ENCODE measurements at places on chromosomes 6 and 20.

- DNase-seq: no peak
Measured at GRCh38 chr6:42970871-42971612, 7.9 kb downstream of the PEX6 start.

DNA sequence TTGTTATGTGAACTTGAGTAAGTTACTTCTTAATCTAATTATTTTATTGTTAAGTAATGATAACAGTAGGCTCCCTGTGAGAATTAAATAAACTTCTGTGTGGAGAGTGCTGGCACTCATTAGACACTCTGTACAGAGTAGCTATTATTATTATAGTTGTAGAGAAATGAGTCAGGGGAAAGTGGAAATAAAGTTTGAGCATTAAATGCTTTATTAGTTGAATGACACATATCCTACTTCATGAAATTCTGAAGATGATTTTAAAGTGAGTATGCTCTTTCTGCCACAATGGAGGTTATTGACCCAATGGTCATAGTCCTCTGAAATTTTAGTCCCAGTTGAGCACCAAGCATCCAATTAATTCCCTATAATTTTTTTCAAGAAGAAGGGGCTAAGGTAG lies 5.9 kb downstream of the ECI2 start:
- no peak for DNase-seq

- DNase-seq: no peak
Measured at GRCh38 chr20:12049125-12049524, 131.4 kb downstream of the BTBD3 start.

GRCh38 chr6:17470202-17470937 lies 77.0 kb downstream of the CAP2 start:
- DNase-seq: no peak

- no peak for DNase-seq
Measured at GRCh38 chr6:105514306-105514705, 111.4 kb upstream of the PREP start.

GRCh38 chr6:24840187-24840586 lies 41.5 kb upstream of the ARMH2 start:
- no peak for DNase-seq

DNA sequence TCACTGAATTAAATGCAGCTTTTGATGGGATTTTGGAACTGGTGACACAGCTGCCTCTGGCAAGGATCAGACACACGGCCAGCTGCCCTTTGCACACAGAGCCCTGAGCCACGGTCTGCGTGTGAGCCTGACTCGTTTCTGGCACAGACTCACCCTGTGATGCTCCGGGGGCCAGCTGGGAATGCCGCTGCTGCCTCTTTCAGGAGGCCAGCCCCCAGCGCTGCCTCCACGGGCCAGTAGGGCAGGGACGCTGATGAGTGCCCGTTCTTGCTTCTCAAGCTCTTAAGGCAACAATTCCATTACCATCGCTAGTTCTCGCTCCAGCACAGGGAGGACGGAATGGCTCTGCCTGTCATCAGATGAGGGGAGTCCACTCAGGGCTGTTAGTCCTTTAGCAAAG lies 61.6 kb downstream of the IRF4 start:
- no peak for DNase-seq

GRCh38 chr6:12608874-12609273 lies 107.7 kb upstream of the PHACTR1 start:
- DNase-seq: no peak

DNA sequence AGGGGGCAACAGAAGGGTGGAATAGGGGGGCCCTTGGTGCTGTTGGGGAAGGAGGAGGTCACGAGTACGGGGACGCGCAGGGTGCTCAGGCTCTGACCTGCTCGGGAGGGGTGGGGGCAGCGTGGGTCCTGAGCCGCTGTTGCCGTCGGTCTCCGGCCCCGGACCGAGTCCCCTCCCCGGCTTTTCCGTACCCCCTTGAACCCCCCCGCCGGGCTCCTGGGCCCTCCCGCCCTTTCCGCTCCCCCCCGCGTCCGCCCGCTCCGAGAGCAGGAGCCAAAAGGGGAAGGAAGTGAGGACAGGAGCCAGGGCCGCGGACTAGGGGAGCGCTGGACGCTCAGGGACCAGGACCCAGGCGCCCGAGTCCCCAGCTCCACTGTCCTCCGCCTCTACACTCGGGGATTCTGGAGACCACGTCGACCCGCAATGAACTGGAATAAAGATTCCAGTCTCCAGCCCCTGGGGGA lies at the start of gene RGL2:
TSS of gene RGL2 (minus strand) at position 170 of the 464 bp plus-strand sequence. CDS start 332 bp downstream, outside the sequence.
- no peak for DNase-seq

DNA sequence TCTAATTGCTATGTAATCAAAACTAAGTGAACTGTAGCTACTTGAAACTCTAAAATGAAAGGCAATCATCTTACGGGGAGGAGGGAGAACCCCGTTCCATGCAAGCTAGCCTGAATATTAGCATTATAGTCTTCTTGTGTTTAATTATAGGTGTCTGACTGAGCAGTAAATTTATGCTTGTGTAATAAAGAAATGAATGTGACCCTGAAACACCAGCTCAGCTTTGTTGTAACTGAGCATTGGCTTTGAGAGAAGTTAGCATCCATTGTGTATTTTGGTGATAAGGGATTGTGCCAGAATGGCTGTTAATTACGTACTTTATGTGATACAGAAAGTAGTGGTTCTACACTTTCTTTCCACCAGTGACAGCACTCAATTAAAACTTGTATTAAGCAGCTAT lies 86.9 kb downstream of the QKI start:
- DNase-seq: no peak

DNA sequence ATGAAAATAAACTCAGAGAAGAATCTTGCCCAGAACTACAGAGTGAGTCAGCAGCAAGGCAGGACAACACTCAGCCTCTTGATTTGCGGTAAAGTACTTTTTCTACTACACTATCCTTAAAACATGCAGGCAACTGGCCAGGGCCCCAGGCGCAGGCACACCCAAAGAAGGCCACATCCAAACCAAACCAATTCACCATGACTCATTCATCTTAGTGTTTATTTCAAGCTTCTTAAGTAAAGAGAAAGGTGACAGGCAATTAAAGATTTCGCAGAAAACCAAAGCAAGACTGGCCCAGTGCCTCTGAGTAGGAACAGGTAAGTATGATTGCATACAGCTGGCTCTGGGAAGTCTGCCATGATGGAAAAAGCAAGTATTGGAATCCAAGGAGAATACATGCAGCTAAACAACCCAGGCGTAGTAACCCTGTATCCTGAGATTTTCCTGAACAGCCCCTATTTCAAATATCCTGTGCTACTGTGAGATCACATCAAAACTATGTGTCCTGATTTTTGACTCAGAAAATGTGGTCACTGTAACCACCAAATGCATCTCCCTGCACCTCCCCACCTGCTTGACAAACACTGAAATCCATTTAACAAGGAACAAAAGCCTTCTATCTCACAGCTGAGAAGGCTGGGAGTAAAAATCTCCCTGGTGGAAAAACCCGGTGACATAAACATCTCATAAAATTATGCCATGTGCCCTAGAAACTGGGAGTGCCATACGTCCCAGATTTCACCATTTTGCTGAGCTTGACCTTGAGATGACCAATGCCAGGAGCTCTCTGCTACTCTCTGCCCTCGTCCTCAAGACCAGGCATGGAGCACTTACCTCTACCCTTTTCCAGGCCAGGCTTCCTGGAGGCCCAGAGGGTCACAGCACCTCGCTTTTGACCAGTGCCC lies 12.4 kb downstream of the WFDC3 start:
- no peak for DNase-seq

- DNase-seq: no peak
Measured at GRCh38 chr6:3398755-3399696, 57.8 kb downstream of the SLC22A23 start.

DNA sequence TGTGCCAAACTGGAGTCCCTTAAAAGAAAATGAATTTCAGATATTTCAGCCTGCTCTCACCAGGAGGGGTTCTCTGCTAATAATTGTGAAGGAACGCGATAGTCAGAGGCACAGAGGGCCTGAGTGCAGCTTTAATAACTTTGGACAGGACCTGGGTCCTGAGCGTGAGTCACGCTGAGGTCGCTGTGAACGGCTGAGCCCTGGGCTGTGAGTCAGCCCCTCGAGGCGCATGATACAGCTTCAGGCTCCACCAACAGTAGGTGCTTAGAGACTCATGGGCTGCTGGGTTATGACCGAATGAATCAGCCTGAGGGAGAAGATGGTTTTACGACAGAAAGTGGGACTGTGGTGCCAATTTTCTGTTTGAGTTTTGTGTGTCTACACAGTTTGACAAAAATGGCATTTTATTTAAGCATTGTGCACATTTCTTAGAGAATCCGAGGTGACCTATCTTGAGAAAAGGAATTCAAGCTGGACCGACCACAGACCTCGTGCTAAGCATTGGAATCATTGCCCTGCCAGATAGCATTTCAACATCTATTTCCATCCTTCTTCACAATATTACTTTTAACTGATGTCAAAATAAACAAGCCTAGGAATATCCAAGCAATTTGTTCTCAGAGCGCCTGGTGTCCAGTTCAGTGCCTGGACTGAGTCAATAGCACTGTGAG lies 183.0 kb downstream of the THBS2 start:
- no peak for DNase-seq

- DNase-seq: no peak
Measured at GRCh38 chr6:42232035-42232434, 14.4 kb upstream of the MRPS10 start.

GRCh38 chr6:97040355-97040860 lies 115.9 kb downstream of the KLHL32 start:
- DNase-seq: no peak

DNA sequence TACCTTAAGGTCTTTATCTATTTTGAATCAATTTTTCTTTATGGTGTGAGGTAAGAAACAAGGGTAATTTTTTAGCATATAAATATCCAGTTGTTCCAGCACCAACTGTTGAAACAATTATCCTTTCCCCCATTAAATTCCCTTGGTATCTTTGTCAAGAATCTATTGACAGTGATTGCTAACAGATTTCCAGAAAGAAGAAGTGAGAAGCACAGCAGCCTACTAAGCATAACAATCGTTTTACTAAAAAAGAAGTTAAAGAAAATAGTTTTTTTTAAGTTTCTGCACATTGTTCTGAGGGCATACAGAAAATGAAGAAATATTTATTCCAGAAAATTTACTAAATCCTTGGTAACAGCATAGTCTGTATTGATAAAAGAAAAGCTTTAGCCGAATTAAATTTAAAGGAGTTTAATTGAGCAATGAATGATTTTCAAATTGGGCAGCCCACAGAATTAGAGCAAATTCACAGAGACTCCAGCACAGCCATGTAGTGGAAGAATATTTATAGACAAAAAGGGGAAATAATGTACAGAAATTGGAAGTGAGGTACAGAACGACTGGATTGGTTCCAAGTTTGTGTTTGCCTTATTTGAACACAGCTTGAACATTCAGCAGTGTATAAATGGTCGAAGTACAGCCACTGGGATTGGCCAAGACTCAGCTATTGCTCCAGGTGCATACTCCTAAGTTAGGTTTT lies 97.9 kb upstream of the UST start:
- DNase-seq: no peak

GRCh38 chr20:13928901-13929300 lies 61.5 kb downstream of the SEL1L2 start:
- no peak for DNase-seq

DNA sequence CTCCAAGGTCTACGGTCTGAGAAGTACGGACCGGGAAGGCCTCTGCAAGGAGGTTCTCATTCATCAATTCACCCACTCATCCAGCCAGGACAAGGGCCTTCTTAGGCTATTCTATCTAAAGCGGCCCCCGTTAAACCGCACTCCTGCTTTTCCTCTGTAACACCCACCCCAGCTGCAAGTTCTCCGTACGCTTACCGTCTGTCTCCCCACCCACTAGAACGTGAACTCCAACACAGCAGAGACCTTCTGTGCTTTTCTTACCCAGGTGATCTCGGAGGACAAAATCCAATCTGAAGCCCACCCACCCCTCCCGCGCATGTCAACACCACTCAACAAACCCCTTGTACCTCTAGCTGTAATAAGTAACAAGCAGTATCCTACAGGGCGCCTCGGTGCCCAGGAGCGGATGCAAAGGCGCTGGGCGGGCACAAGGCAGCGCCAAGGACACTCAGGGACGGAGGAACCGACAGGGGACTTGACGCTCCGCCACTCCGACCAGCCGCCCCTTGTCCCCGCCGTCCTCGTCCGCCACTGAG lies 351 bp downstream of the AURKA start:
- no peak for DNase-seq

DNA sequence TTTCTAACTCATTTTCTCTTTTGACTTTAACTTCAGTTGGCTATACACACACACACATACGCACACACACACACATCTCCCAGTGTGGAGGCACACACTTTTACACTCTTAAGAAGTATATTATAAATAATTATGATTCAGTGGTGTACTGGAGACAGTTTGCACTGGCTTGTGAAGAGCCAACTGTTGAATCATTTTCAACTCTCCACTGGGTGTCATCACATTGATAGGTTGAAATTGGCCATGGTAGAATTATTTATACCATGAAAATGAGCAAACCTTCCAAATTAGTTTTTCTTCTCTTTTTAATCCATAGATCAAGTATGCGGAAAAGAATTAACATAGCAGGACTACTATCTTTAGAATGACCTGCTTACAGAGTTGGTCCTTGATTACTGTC lies 407.1 kb downstream of the BMP2 start:
- no peak for DNase-seq

GRCh38 chr6:54063228-54063539 lies 48.1 kb upstream of the MLIP start:
- no peak for DNase-seq

- no peak for DNase-seq
Measured at GRCh38 chr20:32332614-32333013, 25.5 kb upstream of the ASXL1 start.

GRCh38 chr6:105862936-105863607 lies 223.1 kb upstream of the PRDM1 start:
- DNase-seq: no peak

GRCh38 chr20:31809661-31810060 lies 9.5 kb upstream of the MYLK2 start:
- no peak for DNase-seq

GRCh38 chr6:124901084-124901483 lies 61.2 kb upstream of the RNF217 start:
- no peak for DNase-seq

DNA sequence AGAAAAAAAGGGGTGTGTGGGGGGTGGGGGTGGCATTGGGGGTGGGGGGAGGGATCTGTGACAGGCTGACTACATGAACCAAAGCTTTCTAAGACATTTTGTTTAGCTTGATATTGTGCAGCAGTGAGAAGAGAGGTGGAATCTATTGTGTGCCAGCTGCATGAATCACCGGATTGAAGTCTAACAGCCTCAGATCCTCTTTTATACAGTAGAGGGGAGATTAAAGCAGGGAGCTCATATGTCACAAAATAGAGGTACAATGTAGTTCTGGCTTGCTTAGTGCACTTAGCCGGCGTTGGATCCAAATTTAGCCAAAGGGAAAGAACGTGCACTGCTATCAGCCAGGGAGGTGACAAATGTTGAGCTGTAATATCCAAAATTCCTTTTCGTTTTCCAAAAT lies 404.2 kb upstream of the CITED2 start:
- DNase-seq: no peak

DNA sequence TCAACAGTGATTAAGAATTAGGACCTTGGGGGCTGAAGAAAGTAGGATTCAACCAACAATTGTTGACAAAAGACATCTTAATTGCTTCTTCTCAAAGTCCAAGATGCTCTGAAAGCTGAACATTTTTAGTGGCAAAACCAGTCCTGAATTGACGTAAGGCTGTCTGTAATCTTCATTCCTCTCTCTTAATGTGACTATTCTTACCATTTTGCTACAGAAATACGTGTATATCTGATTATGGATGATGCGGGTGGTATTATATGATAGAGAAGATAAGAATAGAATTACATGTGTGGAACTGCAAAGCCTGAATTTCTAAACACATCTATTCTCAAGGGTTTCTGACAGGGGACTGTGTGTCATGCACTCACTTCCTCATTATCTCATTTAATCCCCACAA lies 130.3 kb upstream of the SASH1 start:
- DNase-seq: no peak

All from GM18507 (cell line).